ENCODE measurements at places on chromosomes 7 and 10. TPM values are rescaled to one million over a fixed set of nuclear protein-coding genes. Genes with fewer than 3 reads are reported as not detected.

Gene CPA4
- total RNA-seq = 11.6 TPM

Gene PHYHIPL
- total RNA-seq = not detected

Gene PPP1R3A
- total RNA-seq = not detected

Gene SLC13A1
- not detected for total RNA-seq

Gene CYP26C1
- total RNA-seq = not detected

All from Caki2 (cell line).